ENCODE measurements at places on chromosomes 2 and 18.

- DNase-seq: no peak
Observed at GRCh38 chr2:31131871-31132270, 6.4 kb downstream of the GALNT14 start.

DNA sequence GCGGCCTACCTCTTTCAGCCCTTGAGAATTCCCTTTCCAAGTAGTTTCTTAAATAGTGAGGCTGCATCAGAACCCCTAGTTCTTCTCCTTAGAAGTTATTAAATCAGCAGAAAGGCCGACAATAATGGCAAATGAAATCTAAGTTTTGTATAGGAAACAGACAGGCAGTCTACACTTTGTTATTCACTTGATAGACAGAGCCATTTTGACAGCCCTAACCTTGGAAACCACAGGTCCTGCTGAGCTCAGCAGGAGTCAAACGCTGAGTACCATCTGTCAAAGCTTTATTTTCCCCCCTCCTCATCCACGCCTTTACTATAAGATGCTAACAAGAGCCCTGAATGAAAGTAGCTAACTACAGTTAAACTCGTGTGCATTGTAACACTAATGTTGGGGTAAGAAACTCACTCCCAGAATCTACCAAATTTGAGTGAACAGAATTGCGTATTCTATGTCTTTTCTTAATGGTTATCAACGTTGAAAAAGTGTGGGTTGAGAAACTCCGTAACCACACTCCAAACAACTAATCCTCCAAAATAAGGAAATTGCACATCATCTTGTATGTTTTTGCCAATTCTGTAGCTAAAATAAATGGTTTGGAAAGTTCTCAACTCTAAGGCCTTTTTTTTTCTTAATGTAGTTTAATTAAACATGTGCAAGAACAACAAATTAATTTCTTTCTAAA, 90.6 kb upstream of the EFEMP1 start:
- DNase-seq: no peak

- no peak for DNase-seq
Observed at GRCh38 chr18:74929110-74929509, 279.8 kb downstream of the PTGR3 start.

GRCh38 chr2:223897669-223898330, 47.3 kb downstream of the WDFY1 start:
- no peak for DNase-seq

GRCh38 chr18:79327199-79327721, 68.5 kb upstream of the NFATC1 start:
- no peak for DNase-seq
